ENCODE measurements at places on chromosomes 7 and 10.
A peak's percentile ranks its signal among the peaks of the same experiment; 100 is the strongest.

DNA sequence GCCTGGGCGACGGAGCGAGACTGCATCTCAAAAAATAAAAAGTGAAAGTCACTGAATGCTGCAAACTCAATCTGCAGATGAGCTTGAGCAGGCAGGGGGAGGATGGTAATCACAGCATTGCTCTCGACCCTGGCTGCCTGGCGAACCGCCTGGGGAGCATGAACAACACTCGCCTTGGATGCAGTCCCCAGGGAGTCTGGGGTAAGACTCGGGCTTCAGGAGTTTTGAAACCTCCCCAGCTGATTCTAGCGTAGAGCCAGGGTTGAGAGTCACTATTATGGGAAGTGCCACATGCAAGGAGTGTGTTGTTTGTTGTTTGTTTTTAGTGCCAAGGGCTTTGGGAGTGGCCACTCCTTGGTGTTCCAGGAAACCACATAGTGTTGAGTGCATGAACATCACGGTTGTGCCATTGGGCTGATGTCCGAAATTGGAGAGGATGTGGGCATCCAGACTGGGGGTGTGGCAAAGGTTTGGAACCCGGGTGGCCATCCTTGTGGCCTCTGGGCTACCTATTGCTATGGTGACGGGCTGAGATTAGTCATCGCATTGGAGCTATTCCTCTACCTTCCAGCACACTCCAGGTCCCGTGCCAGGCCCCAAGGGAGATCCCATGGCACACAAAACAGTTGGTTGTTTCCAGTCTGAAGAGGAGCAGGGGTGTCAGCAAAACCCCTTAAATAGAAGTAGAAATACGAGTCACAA, 92.6 kb downstream of the RGS10 start:
- DNase-seq: peak; percentile 94

DNA sequence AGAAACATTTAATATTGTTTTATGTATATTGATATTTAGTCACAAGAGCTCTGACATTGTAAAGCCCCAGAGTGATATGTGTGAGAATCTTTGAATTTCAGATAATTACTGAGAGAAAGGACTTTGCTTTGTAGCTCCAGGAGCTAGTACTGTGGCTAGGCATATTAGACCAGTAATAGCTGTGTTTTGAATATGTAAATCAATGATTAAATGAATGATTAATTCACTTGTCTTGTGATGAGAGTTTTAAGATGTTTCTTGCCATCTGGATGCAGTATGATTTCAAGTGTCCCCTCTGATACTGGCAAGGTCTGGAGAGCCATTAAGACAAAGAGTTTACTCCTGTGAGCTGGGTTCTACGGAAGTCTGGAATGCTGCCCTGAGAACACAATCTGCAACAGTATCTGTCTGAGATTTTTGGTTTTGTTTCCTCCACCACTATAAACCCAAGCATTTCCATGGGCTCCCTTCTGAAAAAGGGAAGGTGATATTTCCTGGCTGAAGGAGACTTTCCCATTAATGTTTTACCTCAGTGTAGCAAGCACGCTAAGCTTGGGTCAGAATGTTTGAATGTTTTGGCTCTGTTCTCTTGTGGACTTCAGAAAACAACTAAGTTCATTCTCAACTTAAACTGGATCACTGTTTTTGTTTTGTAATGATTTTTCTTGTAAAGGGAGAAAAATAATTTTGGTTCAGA, 61.3 kb upstream of the BICC1 start:
- DNase-seq: peak; percentile 5

DNA sequence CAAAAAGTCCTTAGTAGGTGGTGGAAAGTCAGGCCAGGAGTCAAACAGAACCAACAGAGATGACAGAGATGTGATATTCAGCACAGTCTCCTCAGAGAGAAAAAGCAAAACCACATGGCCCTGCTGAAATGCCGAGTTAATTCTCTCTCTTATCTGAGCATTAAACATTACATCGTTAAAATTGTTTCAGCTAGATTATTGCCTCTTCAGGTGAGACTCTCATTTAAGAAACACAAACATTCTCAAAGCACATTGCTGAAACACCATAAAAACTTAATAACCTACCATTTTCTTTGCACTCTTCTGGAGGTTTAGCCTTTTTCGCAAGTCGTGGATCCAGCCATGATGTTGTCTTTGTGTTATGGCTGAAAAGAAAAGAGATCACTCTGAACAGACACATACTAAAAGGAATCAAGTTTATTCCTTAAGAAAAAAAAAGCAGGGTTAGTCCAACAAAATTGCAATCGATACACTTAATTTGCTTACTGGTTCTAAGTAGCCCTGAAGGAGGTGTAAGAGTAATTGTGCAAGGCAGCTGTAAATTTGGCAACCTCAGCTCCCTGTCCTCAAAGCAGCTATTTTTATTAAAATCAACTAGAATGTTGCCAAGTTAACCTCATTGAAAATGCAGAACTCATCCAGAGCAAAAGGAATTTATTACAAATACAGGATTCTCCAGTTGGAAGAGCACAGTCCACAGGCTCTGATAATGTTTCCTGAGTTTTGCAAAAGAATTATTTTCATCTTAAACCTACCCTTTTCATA, 691.1 kb downstream of the PHTF2 start:
- DNase-seq: peak; percentile 16

DNA sequence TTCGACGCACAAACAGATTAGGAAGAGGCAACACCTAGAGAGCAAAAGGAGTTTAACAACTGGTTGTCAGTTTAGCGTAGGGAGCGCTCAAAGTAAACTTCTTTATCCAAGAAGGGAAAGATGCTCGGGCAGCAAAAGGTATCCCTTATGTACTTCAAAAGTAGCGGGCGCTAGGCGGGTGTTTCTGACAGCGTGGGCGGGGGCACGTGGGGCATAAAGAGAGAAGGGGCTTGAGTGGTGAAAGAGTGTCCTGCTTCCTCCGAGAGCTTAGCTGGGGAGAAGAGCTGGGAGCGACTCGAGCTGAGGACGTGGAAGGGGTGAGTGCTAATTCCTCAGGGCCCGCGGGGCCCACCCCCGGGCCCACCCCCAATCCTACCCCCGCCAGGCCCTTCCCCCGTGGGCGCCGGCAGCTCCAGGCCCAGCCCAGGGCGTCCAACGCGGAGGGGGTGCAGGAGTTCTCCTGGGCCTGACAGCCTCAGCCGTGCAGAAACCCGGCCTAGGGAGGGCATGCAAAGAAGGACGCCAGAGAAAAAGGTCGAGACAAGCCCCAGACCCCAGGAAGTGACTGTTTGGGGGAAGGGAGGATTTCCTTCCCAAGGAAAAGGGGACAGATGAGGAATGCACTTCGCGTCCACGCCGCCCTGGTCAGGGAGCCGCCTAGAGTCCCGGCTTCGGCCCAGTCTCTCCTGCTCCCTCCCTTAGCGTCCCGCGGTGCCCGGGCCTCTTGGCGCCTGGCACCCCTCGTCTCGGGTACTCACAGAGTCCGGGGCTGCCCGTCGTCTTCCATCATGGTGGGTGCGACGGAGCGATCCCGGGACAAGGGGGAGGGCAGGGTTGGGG, 868 bp downstream of the TIAL1 start:
- peak; percentile 78 for DNase-seq

- DNase-seq: peak; percentile 6
Observed at GRCh38 chr7:40436710-40437109, 301.9 kb downstream of the SUGCT start.

- DNase-seq: no peak
Observed at GRCh38 chr10:77393821-77394501, 243.6 kb downstream of the KCNMA1 start.

GRCh38 chr10:88657901-88658300, 6.3 kb upstream of the LIPF start:
- no peak for DNase-seq

GRCh38 chr7:23918856-23919255, 208.8 kb downstream of the STK31 start:
- no peak for DNase-seq

DNA sequence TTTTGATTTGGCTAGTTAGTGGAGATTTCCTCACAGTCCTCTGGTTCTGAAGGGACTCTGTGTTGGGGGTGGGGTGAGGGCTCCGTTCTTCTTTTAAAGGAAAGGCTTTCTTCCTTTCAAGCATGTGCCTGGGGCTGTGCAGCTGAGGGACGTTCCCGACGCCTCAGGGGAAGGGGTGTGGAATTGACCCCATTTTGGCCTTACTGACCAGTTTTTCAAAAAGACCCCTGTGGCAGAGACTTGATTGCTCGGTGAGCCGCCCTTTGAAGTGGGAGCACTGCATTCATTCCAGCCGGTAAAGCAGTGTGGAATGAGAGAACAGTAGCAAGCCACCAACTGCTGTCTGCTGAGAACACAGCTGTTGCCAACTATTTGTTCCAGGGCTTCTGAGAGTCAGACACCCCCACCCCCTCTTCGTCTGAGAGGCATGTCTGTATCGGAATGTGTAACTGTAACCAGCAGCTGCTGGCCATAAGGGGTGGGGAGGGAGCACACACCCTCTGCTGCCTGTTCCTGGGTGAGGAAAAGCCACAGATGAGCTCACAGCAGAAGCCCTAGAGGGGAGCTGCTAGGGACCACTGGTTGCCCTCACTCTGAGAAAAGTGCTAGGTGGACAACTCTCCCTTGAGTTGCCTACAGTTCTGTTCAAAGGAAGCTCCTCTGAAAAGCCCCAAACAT, 33.2 kb downstream of the WBP1L start:
- DNase-seq: peak; percentile 95
